ENCODE measurements at places on chromosomes 6 and 20.

GRCh38 chr20:44097521-44098255 is 89.3 kb downstream of the JPH2 start:
- peak; percentile 28 for DNase-seq

DNA sequence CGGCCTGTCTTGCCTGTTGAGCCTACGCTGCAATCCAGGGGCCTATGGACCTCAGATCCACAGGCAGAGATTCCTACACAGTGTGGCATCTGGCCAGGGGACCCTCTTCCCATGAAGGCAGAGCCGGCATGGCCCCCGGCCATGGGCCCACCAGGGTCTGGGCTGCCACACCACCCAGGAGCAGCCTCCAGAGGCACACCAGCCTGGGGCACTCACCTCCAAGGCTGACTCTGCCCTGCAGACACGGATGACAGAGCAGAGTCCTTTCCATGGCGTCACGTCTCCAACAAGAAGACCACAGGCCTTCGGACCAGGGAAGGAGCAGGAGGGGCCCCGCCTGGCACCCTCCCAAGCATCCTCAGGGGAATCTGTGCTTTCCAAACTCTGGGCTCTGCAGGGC is 3.5 kb upstream of the HRH3 start:
- no peak for DNase-seq

DNA sequence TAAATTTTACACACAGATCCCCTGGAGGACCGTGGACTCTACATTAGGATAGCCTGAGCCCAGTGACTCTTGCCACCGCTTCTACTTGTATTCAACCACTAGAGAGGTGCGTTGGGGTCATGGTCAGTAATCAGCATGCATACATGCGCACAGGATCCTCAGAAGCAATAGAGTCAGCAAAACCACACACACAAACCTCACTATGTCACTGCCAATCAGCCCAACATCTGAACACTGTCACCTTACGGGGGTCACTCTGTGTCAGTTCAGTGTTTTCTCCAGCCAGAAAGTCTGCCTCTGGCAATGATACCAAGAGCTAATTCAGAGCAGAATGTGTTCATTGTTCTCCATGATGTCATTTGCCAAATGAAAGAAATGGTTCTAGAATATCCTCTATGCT is 225.3 kb downstream of the KHDC1L start:
- DNase-seq, result no peak

- no peak for DNase-seq
Observed at GRCh38 chr6:90008189-90008907, 114.1 kb downstream of the GJA10 start.

- DNase-seq, result no peak
Observed at GRCh38 chr6:109896341-109896740, 81.8 kb upstream of the GPR6 start.

GRCh38 chr6:118935978-118936703 is 1.2 kb upstream of the MCM9 start:
- DNase-seq, result no peak

- no peak for DNase-seq
Observed at GRCh38 chr6:41171908-41172307, 9.0 kb upstream of the TREM2 start.

GRCh38 chr6:54308289-54308985 is at the start of gene TINAG:
TSS of gene TINAG (plus strand) at chr6:54308441. CDS start at chr6:54308551, 110 bp downstream.
- DNase-seq, result no peak

GRCh38 chr6:79632580-79632979 is 1.5 kb downstream of the SH3BGRL2 start:
- DNase-seq, result no peak

Data from spleen (tissue), 13 donors.